ENCODE measurements at places on chromosomes 1 and 21. TPM values are rescaled to one million over a fixed set of nuclear protein-coding genes. Genes with fewer than 3 reads are reported as not detected.

C1orf115 gene
- under 0.01 TPM for total RNA-seq

UMODL1 gene
- not detected for total RNA-seq

- peak; percentile 76 for DNase-seq
Observed at GRCh38 chr1:60972841-60973364, 109.5 kb upstream of the NFIA start.

GRCh38 chr1:178938959-178939317, 68.1 kb upstream of the ANGPTL1 start:
- peak; percentile 27 for DNase-seq

DNA sequence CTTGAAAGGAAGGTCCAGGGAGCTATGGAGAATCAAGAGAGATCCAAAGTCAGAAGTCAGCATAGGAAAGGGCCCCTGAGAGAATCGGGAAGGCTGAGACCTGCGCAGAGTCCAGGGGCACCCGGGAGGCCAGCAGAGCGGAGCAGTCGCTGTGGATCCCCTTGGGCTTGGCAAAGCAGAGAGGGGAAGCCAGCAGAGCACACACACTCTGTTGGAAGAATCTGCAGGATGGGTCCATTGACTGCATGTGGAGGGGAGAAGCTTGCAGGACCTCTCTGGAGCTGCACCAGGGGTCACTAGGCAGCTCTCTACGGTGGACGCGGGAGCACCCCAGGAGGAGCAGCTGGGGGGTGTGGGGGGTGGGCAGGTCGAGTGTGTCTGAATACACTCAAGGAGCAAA, 6.4 kb downstream of the RIPK4 start:
- no peak for DNase-seq

GRCh38 chr1:155776414-155776813, 80.6 kb downstream of the GON4L start:
- no peak for DNase-seq

- DNase-seq: peak; percentile 31
Observed at GRCh38 chr1:244046907-244047611, 4.0 kb upstream of the ZBTB18 start.

- no peak for DNase-seq
Observed at GRCh38 chr1:66978201-66978600, 53.4 kb downstream of the MIER1 start.
